ENCODE measurements at places on chromosomes 13 and 19.

- DNase-seq, result no peak
Observed at GRCh38 chr19:31613683-31614219, 264.5 kb upstream of the TSHZ3 start.

- DNase-seq, result no peak
Observed at GRCh38 chr19:38719761-38720558, 24.3 kb downstream of the CAPN12 start.

DNA sequence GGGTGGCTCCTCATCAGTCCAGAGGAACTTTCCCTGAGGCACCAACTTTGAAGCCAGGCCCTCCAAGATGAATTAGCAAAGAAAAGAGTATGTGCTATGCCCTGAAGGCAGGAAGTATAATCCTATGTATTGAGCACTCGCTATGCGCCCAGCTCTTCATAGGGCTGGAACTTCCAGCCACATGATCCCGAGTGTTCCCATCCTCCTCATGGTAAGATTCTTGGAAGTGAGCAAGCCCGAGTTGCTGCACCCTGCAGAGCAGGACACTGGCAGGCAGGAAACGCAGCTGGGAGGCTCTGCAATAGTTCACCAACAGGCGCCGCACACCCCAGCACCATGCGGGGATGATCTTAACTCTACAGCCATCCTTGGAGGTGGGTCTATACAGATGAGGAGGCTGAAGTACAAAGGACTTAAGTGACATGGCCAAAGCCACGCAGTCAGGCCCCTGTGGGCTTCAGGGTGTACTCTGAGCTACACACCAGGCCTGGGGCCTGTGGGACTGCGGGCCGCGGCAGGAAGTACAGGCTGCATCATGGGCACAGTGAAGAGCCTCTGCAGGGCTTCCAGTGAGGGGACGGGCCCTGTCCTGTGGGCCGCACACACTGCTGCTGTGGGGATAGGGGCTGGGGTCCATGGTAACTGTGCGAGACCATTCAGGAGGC lies 25.1 kb downstream of the C19orf47 start:
- no peak for DNase-seq

DNA sequence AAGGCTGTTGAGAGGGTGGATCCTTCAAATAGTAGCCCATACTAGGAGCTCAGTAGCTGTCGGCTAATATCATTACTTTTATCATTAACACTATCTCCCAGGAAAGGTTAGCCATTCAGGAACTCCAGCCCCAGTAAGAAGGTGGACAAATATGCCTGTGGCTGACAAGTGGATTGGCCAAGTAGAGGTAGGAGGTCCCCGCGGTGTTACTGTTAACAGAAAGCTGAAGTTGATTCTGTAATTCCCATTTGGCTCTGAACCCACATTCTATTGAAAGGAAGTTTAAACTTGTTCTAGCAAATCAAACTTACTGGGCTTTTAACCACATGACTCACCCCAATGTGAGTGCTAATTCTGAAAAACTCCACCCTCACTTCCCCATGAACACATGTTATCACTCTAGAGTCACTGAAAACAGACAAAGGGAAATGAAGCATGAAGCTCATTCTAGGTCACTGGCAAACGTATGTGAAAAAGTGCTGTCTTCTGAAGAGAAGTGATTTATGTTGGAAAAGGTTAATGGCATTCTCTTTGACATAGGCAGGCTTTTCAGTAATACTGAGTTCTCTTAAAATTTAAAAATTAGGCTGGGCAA lies 273.5 kb downstream of the FGF14 start:
- DNase-seq, result no peak

DNA sequence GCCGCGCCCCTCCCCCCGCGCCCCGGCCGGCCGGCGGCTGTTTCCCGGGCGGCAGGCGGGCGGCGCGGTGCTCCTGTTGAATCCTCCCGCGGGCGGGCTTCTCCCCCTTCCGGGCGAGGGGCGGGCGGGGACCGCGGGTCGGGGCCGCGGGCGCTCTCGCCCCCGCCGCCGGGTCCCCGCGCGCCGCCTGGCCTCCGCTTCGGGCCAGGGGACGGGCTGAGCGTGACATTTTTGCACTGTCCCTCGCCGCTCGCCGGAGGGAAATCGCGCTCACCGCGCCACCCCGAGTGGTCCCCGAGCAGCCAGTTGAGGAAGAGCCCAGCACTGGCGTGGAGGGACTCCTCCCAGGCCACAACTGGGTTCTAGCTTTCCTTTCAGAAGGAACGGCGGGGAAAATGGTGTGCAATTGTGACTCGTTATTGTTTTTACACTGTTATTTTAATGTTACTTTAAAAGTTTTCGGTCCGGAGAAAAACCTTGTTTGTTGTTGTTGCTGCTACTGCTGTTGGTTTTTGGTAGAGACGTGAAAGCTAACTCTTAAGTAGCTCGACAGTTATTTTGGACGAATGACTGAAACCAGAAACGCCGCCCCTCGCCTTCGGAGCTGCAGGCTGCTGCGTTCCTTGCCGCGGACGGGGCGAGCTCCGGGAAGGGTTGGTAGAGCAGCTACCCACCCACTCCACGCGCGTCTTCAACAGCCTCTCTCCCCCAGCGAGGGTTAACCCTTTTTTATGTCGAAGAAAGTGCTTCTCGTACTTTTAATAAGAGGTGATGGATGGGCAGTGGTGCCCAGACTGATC lies 959 bp downstream of the PDS5B start:
- peak; percentile 25 for DNase-seq

Measured in Kasumi-1 (cell line).